ENCODE measurements at places on chromosomes 7 and 10.

DNA sequence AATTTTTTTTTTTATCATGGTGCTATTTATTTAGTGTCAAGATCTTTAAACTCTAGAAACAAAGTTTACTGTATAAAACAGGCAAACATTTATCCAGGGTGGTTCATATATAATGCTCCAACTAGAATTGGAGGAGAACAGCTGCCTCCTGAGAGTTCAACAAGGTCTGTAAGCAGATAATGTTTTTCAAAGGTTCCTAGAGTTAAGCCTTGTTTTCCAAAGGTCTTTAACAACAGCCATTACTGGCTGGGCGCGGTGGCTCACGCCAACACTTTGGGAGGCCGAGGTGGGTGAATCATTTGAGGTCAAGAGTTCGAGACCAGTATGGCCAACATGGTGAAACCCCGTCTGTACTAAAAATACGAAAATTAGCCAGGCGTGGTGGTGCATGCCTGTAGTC, 316.7 kb downstream of the CCDC3 start:
- DNase-seq: no peak

DNA sequence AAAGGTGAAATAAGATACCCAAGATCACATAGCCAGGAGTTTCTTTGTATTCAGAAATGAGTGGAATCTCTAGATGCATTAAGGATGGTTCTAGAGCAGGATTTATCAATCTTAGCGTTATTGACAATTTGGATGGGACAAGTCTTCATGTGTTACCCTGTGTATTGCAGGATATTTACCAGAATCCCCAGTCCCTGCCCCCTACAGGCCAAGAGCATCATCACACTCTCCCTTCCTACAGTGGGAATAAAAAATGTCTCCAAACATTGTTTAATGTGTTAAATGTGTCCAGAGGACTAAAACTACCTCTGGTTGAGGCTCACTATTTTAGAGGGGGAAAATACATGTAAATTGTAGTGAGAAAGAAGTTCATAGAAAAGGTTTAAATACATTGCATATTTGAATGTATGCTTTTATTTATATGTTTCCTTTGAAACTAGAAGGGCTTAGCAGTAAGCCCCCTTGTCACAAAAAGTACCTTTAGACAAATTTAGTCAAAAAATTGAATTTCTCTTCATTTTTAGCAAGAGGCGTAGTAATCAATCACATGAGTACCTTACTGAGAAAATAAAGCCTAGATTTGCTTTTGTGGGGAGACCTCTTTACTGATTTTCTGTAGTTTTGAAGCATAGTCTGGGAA, 141.2 kb downstream of the MLLT10 start:
- DNase-seq: peak; percentile 41

GRCh38 chr7:22581099-22581498, 81.1 kb upstream of the STEAP1B start:
- DNase-seq: no peak

- DNase-seq: no peak
Measured at GRCh38 chr7:135235841-135236240, 2.2 kb downstream of the STRA8 start.

DNA sequence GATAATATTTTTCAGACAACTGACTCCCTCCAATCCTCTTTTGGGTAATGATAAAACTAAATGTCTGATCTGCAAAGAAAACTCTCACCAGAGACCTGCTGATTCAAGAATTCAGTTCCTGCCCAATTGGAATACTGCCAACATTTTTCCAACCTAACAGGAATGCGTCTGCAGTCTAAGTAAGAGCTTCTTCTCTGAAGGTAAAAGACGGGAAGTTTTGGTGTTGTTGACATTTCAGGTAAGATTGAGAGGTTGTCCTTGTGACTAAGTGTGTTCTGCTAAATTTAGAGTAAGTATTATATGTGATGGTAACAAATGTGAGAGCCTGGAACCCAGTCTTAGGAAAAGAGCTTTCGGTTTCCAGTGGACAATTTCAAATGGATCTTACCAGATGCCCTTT, 17.6 kb downstream of the IFIT5 start:
- DNase-seq: no peak

- no peak for DNase-seq
Measured at GRCh38 chr7:13904007-13904406, 85.5 kb downstream of the ETV1 start.
